ENCODE measurements at places on chromosomes 7 and 10.

GRCh38 chr7:46786221-46786954 lies 795.5 kb downstream of the TNS3 start:
- no peak for DNase-seq

DNA sequence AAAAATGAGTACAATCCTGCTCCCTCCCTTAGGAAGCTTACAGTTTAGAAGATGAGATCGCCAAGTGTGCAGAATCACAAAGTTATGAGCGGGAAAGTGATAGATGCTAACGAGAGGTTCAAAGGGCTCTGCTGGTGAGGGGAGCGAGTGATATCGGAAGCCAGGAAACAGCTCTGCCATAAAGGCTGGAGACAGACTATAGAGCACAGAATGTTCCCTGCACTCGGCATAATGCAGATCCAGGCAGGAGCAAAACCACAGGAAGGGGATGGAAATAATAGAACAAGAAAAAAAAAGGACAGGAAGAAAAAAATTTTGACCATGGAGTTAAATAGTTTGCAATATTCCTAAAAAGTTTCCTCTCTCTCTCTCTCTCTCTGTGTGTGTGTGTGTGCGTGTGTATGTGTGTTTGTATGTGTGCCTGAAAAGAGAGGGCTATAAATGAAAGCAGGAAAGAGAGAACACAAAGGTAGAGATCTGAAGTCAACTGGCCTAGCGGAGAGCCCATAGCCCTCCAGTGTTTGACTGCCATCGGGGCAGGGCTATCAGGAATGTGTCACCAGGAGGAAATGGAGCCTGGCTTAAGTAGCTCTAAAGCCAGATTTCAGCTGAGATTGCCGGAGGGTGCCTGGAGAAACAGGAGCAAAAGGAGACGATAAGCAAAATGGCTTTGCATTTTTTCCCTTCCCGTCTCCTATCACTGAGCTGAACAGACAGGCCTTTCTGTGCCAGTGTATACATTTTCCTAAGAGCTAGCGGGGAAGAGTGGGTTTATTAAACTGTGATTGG lies 175.8 kb upstream of the LYZL1 start:
- no peak for DNase-seq

GRCh38 chr7:130364451-130364850 lies 15.8 kb upstream of the CPA1 start:
- DNase-seq: no peak

- DNase-seq: no peak
These were observed 68.0 kb downstream of the EXOC4 start for GRCh38 chr7:133320891-133321290.

DNA sequence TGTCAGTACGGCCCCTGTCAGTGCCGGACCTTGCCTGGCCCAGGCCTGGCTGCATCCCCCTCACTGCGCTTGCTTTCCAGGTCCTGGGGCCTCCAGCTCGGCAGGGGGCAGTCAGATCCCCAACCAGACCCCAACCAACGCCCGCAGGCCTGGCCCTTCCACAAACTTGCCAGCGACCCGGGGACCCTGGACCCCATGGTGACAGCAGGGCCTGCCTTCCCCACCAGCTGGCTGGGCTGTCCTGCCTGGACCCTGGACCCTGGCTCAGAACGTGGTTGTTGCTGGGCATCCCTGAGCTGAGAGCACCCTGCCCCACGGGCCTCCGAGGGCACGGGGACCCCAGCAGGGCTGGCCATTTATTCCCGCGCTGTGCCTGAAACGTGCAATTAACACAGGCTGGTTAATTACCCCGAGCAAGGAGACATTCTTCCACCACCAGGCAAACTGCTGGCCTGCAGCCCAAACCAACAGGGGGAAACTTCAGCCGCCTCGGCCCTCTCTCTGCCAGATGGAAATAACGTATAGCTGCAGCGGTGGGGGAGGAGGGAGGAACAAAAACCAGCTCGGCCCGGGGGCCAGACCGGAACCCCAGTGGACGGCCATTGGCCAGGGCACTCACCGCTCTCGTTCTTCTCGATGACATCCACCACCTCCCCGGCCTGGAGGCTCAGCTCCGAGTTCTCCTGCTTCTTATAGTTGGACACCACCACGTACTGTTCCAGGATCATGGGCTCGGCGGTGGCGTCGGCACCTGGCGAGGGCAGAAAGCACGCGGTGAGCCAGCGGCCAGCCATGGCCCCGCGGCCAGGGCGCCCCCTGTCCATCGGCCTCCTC lies 167.1 kb downstream of the NEURL1 start:
- no peak for DNase-seq

DNA sequence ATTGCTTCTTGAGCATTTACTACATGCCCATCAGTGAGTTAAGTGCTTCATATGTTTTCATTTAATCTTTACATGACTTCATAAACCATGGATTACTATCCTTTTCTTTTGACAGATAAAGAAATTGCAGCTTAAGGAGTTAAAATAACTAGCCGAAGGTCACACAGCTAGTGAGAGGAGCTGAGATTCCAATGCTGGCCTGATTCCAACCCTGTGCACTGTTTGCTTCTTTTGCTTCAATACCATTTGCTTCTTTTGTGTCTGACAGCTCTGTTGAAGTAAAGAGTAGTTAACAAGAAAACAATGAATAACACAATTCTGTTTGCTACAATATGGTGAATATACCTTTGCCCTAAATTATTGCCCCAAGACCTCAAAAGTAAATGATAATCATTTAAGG lies 132.4 kb downstream of the GRM3 start:
- no peak for DNase-seq
